ENCODE measurements at places on chromosomes 16 and 17.

DNA sequence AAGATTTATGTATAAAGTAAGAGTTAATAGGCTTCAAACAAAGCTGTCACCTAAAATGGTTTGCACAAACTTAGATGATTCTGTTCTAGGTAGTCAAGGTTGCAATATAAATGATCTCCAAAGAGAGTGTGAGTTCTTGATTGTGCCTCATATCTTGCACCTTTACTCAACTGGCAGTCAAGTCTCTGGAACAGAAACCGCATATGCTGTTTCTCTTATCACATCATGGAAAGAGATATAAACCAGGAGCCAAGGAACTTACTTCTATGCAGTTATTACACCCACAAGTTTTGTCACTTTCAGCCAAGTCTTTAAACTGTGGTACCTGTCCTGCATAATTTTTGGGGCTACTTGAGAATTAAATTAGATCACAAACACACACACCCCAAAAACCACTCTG is 5.2 kb downstream of the SSH2 start:
- DNase-seq: no peak

GRCh38 chr17:82985428-82985805 is 94.0 kb upstream of the METRNL start:
- no peak for DNase-seq

GRCh38 chr17:51796026-51796425 is 362.5 kb downstream of the CA10 start:
- no peak for DNase-seq

DNA sequence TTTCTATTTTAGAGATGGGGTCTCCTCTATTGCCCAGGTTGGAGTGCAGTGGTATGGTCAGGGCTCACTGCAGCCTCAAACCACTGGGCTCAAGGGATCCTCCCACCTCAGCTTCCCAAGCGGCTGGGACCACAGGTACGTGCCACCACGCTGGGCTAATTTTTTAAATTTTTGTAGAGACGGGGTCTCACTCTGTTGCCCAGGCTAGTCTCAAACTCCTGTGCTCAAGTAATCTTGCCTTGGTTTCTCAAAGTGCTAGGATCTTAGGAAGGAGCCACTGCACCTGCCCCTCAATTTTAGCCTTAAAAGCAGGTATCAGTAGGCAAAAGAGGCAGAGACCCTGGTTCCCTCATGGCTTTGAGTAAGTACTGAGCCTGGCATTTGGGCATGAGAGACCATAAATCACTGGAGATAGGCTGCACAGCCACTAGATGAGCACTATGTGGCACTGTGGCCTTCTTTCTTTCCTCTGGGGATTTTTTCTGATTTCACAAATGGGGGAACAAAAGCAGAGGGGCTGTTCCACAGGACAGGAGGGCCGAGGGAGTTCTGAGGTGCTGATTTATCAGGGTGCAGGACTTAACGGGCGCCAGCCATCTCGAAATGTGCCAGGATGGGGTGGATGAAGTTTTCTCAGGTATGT is 82.2 kb downstream of the PLXDC1 start:
- no peak for DNase-seq

DNA sequence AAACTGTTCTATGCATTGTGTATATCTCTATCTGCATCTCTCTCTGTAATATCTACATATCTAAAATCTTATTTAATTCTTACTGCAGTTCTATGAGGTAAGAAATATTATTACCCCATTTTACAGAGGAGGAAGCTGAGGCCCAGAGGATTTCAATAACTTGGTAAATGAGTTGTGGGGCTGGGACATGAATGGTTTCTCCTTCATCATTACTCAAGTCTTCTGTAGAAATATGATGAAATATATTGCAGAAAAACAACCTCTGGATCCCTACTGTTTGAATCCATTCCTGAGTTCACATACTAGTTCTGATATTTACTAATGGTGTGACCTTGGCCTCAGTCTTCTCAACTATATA is 45.5 kb upstream of the NLK start:
- DNase-seq: no peak

GRCh38 chr16:15827299-15827698 is 29.5 kb downstream of the MYH11 start:
- DNase-seq: no peak

- DNase-seq: no peak
Measured at GRCh38 chr16:67284699-67285646, 5.6 kb downstream of the PLEKHG4 start.

DNA sequence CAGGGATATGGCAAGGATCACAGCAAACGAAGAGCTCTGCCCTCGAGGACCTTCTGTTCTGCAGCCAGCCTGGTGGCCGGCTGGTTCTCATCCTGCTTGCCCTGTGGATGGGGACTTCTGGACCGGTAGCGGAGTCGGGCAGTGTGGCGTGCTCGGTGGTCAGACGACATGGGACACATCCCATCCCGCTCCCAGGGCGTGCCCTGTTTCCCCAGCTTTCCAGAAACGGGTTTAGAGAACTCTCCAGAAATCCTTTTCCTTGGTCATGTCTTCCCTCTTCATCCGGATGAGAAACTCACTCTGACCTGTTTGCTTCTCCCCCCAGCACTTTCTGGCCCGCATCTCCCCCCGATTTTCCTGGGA is 115.8 kb downstream of the OR1D5 start:
- DNase-seq: no peak

DNA sequence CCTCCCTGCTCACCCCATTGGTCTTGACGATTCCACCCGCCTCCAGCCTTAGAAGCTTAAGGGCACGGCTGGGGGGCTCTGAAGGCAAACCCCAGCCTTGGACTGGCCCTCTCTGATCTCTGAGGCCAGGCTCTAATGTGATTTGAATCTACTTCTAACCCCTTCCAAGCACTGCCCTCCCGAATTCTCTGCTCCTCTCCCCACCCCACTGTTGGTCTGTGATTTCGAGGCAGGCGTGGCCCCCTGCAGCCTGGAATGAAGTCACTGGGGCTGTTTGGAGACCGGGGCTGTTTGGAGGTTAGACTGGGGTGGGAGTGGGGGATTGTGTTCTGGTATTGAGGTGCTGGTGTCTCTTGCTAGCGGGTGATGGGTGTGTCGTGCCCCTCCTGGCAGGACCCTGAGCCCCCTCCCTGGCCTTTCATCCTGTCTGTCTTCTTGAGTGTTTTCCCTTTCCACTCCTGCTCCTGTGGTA is 2.2 kb downstream of the GRB7 start:
- DNase-seq: no peak

DNA sequence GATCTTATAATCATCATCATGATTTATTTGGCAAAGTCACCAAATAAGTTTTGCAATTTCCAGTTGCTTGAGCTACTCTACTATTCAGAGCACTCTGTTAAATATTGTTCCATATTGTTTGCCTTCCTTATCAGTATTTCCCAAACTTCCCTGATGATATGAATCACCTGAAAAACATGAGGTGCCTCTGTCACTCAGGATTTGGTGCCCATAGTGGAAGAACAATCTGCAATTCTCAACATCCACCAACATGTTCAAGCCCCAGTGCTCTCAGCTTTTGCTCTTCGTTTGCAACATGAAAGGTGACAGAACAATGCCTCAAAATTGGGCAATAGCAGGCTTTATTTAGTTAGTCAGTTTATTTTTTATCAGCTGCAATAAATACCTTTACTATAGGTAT is 28.6 kb upstream of the WSB1 start:
- no peak for DNase-seq

GRCh38 chr16:88846088-88846487 is 10.7 kb downstream of the GALNS start:
- no peak for DNase-seq

GRCh38 chr17:13587487-13588338 is 14.0 kb downstream of the HS3ST3A1 start:
- no peak for DNase-seq

DNA sequence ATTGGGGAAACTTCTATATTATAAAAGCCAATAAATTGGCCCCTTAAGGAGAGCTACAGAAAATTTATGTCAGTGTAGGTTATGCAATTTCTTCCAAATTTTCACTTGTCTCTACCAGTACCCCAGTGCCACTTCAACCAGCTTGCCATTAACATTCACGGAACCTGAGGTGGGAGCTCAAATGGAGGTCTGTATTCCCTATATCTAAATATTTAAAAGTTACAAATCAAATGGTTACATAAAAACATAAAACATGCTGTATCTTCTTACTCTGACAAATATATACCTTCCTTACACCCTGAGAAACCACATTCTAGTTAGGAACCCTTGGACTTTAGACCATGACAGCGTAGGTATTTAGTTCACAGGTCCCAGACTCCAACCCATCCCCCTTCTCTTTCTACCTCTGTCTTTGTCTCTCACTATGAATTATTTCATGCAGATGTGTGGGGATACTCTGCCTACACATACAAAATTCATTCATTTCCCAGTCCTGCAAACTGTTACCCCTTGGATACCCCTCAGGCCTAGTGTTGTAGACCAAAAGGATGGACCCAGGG is 127.8 kb upstream of the PMFBP1 start:
- no peak for DNase-seq

- DNase-seq: no peak
Measured at GRCh38 chr17:76905036-76905435, 36.8 kb downstream of the MGAT5B start.

DNA sequence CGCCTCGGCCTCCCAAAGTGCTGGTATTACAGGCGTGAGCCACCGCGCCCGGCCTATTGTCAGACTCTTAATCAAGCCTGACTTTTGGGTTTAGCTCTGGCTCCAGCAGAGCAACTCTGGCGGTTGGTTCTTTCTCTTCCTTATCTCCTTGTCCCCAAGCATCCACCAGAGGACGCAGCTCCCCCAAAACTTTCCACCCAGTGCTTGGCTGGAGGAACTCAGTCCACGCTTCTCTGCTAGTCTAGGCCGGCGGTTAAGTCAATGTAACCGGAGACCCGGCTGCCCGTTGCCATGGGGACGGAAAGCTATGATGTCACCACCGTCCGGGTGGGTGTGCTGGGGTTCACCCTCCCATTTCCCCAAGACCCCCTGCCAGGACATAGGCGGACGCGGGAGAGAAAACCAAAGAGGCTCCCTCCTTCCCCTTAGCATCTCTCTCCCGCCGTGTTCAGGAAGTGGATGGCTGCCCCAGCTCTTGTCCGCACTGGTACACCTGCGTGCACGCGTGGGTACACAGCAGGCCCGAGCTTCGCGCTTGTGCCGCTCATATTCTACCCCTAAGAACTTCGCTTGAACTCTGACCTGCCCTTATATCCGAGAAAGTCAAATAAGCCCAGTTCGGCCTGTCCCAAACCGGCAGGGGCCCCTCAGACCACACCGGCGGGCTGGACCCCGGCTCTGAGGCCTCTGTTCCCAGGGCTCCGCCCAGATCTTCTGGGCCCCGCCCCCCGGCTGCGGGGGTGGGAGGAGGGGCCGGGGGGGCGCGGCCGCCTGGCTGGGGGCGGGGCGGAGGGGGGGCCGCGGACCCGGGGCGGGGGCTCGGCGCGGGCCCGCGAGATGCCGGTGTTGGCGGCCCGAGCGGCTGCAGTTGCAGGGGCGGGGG is at the start of gene RND2:
RND2 (plus strand) TSS at position 825 of the 883 bp plus-strand sequence. CDS start 117 bp downstream, outside the sequence.
- DNase-seq: peak; percentile 48

- peak; percentile 17 for DNase-seq
Measured at GRCh38 chr16:53159781-53160436, 105.1 kb downstream of the CHD9 start.

DNA sequence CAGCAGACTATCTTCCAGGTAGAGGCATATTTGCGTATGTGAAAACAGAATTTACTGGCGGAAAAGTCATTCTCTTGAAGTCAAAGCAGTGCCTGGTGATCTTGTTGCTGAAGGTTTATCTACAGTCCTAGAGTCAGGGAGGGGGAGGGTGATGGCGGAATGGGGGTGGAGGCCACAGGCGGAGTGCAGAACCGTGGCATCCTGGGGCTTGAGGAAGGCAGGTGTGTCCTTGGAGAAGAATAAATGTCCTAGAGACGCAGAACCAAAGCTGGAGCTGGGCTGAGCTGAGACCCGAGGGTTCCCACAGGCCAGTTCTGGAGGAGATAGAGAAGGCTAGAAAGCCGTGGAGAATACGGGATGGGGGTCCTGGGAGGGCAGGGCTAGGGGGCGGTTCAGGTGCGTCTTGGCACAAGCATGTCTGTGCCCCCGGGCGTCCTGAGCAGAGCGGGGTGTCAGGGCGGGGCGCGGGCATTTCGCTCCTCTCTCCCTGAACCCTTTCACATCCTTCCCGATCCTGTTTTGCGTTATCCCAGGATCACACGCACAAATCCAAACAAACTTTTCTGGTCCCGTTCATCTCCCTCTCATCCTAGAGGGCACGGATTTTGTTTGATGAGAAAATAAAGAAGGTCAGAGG is 76.9 kb upstream of the CREBBP start:
- DNase-seq: no peak

- DNase-seq: no peak
Measured at GRCh38 chr17:2028234-2028614, 1.7 kb upstream of the DPH1 start.

GRCh38 chr16:24151482-24151939 is 104.6 kb upstream of the CACNG3 start:
- no peak for DNase-seq

DNA sequence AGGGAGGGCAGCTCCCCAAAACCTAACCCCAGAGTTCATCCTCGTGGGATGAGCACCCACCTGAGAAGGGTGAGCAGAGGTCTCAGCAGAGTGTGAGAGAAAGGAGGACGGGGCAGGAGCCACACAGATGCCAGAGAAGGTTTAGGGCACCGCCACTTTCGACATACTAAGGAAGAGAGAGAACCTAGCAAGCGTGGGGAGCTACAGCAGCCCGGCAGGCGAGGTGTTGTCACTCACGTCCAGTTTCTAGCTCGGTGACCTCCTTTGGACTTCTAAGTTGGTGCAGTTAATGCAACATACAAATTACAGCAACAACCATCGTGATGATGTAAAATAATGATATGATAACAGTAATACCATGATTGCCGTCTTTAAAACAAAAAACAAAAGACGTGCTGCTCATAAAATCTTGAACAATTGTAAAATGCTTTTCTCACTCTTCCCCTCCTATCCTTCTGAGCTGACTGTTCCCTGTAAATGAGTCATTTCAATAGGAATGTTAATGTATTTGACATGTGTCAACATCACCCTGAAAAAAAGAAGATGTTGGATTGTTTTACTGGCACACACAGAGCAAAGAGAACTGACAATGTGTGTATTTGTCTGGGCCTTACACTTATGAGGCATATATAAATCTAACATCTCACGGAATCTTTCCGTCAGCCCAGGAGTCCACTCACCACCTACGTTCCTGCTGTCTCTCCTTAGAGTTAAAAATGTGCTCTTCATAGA is 158.2 kb upstream of the MAF start:
- peak; percentile 3 for DNase-seq

DNA sequence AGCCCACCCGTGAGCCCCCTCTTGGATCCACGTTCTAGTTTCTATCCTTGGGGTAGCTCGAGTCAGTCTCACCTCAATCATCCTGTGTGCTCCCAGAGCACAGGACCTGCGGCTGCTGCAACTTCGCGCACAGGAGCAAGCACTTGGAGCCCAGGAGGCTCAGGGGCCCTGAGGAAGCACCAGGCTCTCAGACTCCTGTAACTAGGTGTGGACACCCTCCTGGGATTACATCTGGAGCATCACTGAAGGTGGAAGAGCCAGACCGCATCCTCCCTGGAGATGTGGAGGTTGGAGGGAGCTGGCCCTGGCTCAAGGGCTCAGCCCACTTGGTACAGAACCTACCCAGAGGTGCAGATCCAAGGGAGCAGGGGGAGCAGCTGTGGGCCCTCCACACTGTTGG is 2.7 kb downstream of the HBQ1 start:
- no peak for DNase-seq

GRCh38 chr16:53629151-53629550 is 74.5 kb downstream of the RPGRIP1L start:
- DNase-seq: no peak
